ENCODE measurements at places on chromosomes 2 and 18. TPM values are rescaled to one million over a fixed set of nuclear protein-coding genes. Genes with fewer than 3 reads are reported as not detected.

The RAB6C gene
- not detected for total RNA-seq

The WDSUB1 gene
- 5.7 TPM for total RNA-seq

The SP5 gene
- not detected for total RNA-seq

The IL1RL2 gene
- total RNA-seq: 0.20 TPM

The CIDEA gene
- 0.20 TPM for total RNA-seq

The FSIP2 gene
- total RNA-seq: 0.07 TPM

Data from pulmonary artery endothelial cell (primary cell).